Activated CD4-positive, alpha-beta T cell treated with anti-CD3 and anti-CD28 coated beads for 48 hours (primary cell): ENCODE measurements at places on chromosomes 2 and 18.

DNA sequence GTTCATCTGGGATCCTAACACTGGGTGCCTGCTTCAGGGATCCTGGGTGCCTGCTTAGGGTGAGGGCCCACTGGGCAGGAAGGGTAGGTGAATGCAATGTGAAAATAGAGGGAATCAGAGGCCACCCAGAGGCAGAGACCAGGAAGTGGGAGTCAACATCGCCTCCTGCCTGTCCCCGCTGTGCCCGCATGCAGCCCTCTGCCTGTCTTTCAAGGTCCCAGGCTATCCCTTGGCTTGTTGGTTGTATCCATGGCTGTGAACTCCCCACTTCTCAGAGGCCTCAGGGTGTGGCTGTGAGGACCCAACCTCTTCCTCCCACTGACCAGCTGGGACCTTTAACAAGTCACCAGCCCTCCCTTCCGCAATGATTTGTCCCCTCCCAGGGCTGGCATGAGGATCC lies 26.5 kb downstream of the PSD4 start:
- DNase-seq = no peak

DNA sequence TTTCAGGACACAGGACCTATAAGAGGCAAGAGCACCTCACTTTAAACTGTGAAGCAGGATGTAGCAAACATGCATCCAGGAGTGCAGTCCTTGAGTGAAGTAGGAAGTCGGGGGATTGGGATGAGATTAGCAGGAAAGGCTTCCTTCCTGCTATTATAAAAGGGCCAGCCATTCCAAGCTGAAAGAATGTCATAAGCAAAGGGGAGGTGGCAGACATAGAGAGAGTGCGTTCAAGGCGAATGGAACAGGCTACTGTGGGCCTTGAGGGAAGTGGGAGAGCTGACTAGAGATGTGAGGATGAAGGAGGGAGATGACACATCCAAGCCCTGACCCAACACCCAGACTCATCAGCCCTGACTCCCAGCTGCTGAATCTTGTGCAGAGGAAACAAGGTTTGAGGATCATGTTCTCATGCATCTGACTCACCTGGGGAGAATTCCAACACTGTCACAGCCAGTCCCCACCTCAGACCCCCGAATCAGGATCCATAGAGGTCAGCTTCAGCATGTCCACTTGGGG lies 63.9 kb downstream of the GYPC start:
- DNase-seq = no peak

DNA sequence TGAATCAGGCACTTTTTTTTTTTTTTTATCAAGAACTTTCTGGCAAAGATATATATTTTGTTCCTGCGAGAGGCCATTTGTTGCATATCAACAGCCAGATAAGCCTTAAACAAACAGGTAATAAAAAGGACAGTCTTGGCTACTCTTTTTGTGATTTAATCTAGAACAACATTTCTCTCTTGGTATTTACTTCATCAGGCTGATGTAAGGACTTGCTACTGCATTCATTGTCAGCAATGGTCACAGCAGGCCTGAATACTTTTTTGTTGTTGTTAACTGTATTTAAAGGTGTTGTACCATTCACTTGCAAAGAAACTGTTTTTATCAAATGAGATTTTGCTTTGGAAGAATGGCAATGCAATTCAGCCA lies 683.8 kb downstream of the IRS1 start:
- DNase-seq = no peak

GRCh38 chr18:48100165-48100575 lies 169.7 kb upstream of the SMAD2 start:
- no peak for DNase-seq

DNA sequence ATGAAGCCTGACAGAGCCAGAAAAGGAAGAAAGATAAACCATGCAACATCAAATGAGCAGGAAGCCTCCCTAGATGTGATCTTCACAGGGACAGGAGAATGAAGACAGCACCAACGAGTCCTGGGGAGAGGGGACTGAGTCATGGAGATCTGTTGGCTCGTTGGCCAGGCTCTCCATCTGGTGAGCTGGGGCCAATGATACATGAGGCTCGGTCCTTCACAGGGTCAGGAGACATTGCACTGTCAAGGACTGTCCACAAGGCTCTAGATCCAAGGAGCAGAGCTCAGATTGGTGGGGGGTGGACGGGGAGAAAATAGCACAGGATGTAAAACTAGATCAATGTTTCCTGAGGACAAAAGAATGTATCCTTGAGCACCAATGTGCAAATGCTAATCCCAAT lies 735 bp downstream of the CD207 start:
- no peak for DNase-seq

DNA sequence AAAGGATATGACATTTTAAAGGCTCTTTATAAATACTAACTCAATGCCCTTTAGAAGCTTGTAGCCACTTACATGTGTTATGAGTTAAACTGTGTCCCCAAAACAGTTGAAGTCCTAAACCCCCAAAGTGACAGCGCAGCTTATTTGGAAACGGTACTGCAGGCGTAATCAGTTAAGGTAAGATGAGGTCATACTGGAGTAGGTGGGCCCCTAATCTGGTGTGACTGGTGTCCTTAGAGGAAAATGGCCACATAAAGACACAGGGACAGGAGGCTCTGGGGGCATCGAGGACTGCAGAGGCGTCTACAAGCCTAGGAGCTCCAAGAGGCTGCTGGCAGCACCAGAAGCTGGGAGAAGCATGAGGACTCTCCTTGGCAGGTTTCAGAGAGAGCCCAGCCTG lies 8.5 kb downstream of the TXNL4A start:
- no peak for DNase-seq

DNA sequence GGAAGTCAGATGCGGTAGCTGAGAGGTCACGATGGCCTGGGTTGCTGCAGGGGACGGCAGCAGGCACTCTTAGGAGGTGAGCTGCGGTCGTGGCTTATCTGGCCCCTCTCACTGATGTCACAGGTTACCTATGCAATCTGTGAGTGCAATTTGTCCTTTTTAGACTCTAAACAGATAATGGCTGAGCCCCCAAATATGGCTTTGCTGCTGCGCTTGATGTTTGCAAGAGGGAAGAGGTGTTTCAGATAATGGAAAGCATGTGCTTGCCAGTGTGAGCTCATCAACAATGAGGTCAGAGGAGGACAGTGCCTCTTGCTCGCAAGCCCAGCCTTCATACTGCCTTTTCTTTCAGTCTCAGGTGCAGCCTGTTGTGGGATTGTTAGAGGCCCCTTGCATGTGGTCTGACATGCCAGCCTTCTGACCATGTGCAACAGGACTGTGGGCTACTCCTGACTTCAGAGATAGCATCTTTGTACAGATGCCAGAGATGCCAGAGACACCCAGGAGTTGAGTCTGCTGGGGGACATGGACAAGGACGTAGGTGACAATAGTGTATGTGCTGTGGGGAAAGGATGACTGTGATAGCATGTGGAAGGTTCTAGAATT lies 151.3 kb downstream of the TANC1 start:
- no peak for DNase-seq

DNA sequence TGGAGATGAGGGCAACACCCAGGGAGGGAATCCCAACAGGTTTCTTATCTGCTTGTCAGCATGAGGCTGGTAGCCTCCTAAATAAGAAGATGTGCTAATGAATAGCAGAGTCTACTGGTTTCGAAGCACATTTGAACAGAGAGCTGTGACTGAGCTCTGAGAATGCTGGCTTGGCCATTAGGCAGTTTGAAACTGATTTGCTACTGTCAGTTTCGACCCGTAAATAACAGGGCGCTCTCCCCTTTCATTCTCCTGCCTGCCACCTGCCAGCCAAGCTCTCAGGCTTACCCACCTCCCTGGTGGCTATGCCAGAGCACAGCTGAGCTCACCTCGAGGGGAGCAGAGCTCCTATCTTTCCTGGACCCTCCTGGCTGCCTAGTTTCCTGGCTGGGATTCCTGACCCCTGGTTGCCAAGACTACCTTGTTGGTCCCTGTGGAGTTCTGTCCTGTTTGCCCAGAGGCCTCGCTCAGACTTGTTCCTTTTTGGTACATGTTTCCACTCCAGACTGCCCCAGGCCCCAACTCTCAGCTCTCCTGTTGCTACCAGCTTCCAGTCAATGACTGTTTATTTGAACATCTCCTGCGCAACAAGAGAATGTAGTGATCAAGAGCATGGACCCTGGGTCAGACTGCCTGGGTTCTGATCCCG lies 102.3 kb upstream of the ALPP start:
- no peak for DNase-seq
